Renal pelvis (tissue), 12 donors: ENCODE measurements at places on chromosomes 5 and 9. TPM values are rescaled to one million over a fixed set of nuclear protein-coding genes. Genes with fewer than 3 reads are reported as not detected.

GRCh38 chr9:131473198-131473885, 29.4 kb upstream of the POMT1 start:
- no peak for DNase-seq

DNA sequence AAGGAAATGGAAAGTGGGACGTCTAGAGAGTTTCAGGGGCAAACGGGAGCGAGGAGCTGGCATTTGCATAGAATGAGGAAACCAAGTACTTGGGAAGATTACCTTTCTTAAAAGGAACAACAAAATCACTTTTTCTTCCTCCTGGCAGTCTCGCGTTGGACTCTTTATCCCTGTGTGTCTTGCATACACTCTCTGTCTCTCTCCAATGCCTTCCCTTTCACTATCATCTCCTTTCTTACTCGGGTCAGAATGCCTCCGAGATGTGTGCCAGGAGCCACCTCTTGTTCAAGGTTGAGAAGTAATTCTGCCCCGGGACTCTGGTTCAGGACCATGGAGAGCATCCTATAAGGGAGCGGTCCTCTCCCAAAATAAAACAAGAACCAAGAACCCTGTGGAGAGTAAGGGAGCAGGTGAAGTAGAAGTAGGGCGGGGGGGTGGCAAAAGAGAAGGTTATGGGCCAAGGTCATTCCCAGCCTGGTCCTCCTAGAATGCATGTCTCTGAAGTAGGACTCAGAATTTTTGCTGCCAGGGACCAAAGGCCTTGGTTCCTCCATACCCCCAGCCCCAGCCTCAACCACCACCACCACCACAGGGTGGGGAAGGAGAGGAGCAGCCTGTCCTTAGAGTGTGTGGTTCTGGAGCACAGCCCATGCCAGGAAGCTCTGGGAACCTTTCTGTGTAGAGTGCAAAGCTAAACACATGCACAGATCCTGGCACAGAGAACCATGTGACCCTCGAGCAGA, 72.1 kb upstream of the ARAP3 start:
- DNase-seq, result peak; percentile 77

DNA sequence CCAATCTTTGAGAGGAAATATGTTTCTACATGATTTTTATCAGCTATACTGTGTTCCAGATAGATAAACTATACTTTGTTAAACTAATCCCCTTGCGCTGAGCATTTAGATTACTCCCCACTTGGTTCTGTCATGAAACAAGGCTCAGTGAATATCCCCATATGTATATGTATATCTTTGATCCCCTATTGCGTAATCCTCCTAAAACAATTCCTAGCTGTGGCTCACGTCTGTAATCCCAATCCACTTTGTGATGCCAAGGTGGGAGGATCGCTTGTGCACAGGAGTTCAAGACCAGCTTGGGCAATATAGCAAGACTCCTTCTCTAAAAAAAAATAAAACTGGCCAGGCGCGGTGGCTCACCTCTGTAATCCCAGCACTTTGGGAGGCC, 2.7 kb downstream of the PHYHD1 start:
- DNase-seq, result no peak

GRCh38 chr5:116864157-116864837, 289.7 kb upstream of the SEMA6A start:
- peak; percentile 26 for DNase-seq

DNA sequence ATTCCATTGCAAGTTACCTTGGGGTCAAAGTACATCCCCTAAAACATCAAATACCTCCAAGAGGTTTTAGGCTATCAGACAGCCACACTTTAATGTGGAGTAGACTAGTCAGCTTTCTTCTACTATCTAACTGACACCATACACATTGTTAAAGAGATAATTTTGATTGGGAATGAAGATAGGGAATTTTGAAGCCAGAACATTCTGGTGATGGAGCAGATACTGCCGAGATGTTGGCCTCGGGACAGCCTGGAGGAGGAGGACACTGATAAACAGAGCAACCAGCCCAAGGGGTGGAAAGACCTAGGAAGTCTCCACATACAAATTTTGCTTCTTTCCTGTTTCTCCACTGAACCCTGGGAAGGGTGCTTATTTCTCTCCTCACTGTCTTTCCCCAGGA, 14.9 kb downstream of the TJP2 start:
- no peak for DNase-seq

Gene CYLC2
- not detected for polyA plus RNA-seq

Gene PCDHA13
- not detected for polyA plus RNA-seq

Gene LCN10
- 1.3 TPM for polyA plus RNA-seq
